T follicular helper cell (primary cell): ENCODE measurements at places on chromosomes 5 and 9.

DNA sequence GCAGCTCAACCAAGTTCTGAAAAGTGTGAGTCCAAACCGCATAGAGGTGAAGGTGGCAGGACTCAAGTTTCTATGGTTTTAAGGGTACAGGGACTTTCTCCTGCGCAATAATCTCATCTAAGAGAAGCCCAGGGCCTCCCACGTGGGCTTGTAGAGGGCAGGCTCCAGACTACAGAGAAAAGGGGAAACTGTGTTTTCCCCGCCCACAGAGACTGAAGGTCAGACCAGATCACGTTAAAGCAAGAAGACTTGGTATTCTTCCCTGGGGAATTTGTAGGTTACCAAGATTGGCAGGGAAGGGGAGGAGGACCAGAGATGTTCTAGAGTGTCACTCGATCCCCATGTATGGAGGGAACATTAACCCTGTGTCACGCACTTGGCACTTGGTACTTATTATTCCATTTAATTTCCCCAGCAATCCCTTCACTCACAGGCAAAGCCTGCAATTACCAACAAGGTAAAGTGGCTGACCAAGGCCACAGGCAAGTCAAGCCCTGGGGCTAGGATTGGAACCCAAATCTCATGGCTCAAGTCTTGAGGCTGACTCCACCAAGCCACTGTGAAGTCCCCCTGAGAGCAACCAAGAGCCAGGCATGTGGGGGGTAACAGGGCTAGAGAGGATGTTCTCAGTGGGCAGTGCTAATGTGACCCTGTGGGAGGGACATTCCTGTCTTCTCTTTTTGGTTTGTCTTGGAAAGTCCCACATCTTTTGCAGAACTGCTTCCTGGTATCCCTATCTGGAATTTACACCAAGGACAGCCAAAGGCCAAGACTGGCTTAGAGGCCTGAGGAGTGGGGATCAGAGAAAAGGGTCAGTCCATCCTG, 18.3 kb upstream of the NEK6 start:
- DNase-seq: no peak

DNA sequence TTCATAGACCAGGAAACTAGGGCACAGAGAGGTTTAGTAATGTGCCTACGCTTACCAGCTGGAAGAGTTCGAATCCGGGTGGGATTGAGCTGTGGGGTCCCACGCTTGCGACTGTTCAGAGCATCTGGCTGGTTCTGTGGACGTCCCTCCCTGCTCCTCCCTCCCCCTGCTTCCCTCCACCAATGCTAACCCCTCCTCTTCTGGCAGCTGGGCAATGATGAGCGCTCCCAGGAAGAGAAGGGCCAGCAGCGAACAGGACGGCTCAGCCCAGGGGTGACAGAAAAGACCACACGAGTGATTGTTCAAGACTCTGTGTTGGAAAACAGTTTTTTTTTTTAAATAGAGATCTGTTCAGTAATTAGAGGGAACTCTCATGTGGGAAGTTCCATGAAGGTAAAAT, 6.9 kb downstream of the FAM163B start:
- no peak for DNase-seq

GRCh38 chr5:83924891-83925290, 204.2 kb upstream of the HAPLN1 start:
- no peak for DNase-seq

DNA sequence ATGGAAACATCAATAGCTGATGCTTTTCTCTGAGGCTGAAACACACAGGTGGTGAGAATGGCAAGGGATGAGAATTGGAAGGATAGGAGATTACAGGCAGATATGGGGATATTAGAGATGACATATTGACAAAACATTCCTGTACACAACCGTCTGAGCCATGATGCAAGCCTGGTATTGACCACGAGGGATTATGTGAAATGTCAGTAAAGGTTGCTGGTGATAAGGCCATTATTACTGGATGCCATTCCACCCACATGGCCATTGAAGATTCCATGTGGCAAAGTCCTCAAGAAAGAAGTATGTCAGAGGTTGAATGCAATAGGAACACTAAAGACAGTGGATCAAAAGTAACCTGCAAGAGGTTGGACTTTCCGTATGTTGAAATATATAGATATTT, 15.7 kb downstream of the GRAMD2B start:
- DNase-seq: no peak

DNA sequence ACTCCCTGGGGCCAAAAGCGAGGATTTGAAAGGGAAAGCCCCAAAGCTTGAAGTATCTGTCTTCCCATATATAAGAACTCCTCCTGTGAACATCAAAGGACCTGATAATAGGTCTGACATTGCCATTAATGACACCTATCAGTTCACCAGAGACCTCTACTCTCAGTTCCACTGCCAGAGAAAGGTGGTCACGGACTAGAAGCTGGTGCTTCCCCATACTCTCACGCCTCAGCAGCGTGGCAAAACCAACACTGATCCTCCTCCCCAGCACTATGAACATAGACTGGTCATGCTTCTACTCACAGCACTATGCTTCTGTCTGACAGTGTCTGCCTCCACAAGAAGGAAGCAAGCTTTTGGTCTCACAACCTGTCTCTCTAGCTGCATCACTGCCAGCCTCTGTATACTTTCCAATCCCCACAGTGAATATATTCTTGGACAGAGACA, 37.9 kb downstream of the NRG2 start:
- no peak for DNase-seq

DNA sequence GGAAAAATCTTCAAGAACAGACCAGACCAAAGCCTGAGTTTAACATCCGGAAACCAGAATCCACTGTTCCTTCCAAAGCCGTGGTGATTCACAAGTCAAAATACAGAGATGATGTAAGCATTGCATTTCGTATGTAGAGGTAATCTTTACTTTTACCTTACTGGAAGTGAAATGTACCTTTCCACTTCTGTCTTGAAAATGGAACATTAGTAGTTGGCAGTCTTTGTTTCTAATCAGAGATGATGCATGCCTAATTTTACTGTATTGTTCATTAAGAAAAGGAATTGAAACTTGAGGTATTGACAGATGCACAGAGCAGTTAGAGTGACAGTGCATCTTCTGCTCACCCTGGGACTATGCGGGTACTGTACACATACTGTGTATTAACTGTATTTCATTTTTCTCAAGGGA, 34.6 kb downstream of the HABP4 start:
- DNase-seq: no peak

DNA sequence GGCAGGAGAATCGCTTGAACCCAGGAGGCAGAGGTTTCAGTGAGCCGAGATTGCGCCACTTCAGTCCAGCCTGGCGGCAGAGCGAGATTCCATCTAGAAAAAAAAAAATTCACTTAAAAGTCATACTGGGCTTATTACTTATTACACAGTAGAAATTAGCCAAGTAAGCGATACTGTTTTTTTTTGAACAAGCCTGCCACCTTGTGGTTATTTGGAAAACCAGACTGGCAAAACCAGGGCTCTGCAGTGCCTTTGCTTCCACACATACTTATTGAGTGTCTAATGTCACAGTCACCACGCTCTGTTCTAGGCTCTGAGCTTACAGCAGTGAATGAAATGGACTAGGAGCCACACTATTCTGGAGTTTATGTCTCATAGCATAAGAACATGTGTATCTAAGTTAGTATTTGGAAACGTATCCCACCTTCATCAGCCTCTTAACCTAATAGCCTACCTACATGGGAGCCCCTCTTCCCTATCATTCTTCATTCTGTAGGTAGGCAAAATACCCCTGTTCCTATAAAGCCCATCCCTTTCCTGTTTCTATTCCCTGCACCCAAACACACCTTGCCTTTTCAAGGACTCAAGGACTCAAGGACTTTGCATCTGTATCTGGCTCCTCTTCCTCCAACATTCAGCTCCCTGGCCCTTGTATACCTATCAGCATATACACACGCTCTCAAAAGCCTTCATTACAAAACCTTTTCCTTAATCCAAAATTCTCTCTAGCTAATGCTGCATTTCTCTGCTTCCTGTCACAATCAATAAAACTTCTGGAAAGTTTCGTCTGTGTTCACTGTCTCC, 13.9 kb upstream of the BASP1 start:
- DNase-seq: no peak

GRCh38 chr9:35675204-35675603, 1.5 kb downstream of the CA9 start:
- DNase-seq: no peak

- DNase-seq: no peak
These were observed 11.9 kb downstream of the SPINK6 start for GRCh38 chr5:148214665-148215185.

GRCh38 chr5:22728610-22729009, 124.5 kb downstream of the CDH12 start:
- no peak for DNase-seq

DNA sequence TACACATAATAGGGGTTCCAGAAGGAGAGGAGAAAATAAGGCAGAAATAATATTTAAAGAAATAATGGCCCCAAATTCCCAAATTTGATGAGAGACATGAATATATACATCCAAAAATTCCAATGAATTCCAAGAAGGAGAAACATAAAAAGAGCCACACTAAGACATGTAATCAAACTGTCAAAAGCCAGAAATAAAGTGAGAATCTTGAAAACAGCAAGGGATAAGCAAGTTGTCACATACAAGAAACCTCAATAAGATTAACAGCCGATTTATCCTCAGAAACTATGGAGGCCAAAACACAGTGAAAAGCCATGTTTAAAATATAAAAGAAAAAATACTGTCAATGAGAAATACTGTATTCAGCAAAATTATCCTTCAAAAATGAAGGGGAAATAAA, 14.5 kb downstream of the CATSPER3 start:
- no peak for DNase-seq

DNA sequence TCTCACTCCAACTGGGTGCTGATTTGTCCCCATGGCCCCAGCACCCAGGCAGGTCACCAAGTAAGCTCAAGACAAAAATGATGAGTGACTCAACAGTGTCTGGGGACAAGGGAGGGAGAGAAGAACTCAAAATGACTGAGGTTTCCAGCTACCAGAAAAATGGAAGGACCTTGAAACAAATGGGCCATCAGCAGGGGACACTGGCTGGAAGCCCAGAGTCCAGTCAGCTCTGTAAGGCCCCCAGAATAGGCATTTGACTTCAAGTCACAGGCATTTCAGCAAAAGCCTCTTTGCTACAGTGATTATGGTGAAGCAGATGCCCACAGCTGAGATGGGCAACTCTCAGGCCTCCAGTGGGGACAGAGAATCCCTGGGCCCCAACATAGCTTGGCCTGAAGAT, 139.0 kb upstream of the GABRP start:
- DNase-seq: no peak
